Suppressor macrophage (primary cell): ENCODE measurements at places on chromosomes 6 and 20.

- DNase-seq: no peak
Measured at GRCh38 chr6:48553467-48554189, 442.6 kb upstream of the PTCHD4 start.

DNA sequence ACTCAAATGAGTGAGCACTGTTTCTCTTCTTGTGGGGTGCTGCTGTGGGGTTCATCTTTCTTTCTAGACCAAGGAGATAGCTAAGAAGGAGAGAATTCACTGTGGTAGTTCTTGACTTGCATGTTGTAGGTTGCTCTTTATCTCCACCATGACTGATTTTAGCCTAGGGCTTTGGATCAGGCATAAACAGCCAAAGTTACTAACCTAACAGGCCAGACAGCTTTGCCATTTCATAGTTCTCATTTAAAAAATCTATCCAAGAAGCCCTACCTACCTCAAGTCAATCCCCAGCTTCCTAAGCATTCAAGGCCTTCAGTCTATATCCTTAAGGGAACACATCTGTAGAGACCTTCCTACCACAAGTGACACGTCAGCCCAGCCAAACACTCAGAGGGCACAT, 107.9 kb upstream of the CARMIL1 start:
- DNase-seq: no peak

GRCh38 chr6:116836606-116837342, 7.9 kb upstream of the GPRC6A start:
- no peak for DNase-seq

DNA sequence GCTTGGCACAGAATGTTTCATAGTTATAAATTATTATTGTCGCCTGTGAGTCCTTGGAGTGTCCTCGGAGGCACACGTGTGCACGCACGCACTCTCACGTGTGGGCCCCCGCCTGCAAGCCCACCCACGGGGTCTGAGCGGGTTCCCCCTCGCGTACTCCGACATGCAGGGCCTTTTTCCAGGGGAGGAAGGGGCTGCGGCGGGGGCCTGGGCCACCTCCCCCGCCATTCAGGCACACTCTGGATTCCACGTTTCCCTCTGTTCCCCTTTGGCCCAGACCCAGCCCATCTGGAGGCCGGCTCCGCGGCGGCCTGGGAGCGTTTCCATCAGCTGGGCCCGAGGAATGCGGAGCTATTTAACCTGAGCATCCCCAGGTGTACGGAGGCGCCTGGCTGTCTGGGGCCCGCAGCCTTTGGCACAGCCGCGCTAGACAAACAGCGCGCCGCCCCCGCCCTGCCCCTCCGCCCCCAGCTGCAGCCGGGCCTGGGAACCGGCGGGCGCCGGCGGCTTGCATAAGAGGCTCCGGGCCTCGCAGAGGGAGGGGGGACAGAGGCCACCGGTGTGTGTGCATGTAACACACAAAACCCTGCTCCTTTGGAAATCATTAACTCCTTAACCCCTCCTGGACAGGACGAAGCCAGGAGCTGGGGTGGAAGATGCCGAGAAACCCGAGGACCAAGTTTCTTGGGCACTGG, 3.3 kb downstream of the ID1 start:
- peak; percentile 71 for DNase-seq

GRCh38 chr20:33945391-33946081, 48.2 kb upstream of the RALY start:
- peak; percentile 50 for DNase-seq

GRCh38 chr20:37520419-37520955, 563 bp upstream of the NNAT start:
- peak; percentile 41 for DNase-seq

- no peak for DNase-seq
Measured at GRCh38 chr6:11616200-11616611, 78.7 kb downstream of the TMEM170B start.

GRCh38 chr6:41467061-41467460, 79.1 kb upstream of the FOXP4 start:
- no peak for DNase-seq
